A673 (cell line): ENCODE measurements at places on chromosomes 5 and 9.

- DNase-seq: no peak
Measured at GRCh38 chr9:99300603-99301002, 78.5 kb downstream of the SEC61B start.

DNA sequence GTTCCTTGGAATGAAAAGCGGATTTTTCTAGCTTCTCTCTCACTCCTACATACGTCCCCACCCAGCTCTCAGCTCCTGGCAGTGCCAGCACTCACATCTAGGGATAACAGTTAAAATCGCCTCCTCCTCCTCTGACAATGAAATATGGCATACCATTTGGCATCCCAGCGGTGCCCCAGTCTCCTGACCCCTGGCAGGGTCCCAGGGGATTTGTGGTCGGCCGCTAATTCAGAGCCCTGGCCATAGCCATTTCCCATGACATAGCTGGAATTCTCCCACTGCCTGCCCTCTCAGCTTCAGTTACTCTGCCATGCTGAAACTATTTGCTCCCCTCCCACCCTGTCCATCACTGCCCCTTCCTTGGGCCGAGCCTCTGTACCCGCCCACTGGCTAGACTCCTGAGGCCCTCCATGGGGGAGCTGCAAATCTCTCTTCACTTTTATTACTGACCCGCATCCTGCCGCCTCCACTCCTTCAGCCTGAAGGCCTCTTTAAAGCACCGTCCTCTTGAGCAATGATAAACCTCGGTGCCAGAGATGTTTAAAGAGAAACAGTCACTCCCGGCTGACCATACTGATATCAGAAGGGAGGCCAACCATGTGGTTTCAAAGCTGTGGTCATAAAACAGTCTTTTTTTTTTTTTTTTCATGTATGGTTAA is 139.8 kb downstream of the SLIT3 start:
- no peak for DNase-seq

DNA sequence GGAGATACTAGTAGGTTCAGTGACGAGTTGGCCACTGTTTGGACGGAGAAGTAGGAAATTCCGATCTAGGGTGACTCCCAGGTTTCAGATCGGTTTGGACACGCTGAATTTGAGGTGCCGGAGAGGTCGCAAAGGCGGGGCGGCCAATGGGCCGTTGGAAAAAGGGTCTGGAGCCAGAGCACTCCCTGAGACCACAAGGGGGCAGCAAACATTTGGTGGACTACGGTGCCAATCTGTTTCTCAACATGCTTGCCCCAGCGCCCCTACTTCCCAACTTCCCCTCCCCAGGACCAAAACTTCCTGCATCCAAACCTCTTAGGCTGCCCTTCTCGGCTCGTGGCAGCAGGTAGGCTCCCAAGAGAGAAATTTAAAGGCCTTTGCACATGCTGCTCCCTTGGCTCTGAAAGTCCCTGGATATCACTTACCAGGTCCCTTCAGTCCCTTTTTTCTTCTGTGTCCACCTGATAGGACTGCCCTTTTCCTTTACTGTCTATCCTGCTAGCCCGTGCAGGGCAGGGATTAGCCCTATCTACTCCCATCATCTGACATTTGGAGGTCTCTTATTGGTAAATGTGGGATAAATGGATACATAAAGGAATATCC is 992 bp upstream of the RPP25L start:
- peak; percentile 86 for DNase-seq

- no peak for DNase-seq
Measured at GRCh38 chr5:149632311-149633251, 51.3 kb downstream of the ARHGEF37 start.

DNA sequence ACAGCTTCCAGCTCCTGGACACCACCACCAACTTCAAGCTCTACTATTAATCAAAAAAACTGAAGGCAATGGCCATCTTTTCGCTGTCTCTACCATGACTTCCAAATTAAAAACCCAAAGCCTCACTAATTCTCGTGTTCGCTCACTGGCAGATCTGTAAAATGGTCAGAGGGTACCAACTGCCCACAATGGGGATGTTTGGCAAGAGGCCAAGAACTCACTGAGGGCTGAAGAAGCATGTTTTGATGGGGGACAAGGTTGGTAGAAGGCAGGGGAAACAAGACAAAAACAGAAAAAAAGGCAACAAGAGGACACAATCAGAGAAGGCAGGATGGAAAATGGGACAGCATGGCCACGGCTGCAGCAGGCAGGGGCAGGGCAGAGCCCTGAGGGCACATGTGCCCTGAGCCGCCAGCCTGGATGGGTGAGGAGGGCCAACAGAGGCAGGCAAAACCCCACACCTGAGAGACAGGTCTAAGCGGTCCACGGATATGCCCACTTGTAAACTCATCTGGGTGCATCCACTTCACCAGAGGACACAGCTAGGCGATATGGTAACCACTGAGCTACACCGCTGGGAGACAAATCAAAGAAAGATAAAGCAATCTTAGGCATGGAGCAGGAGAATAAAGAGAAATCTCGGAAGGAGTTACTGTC is 50.3 kb downstream of the PFDN1 start:
- DNase-seq: no peak

DNA sequence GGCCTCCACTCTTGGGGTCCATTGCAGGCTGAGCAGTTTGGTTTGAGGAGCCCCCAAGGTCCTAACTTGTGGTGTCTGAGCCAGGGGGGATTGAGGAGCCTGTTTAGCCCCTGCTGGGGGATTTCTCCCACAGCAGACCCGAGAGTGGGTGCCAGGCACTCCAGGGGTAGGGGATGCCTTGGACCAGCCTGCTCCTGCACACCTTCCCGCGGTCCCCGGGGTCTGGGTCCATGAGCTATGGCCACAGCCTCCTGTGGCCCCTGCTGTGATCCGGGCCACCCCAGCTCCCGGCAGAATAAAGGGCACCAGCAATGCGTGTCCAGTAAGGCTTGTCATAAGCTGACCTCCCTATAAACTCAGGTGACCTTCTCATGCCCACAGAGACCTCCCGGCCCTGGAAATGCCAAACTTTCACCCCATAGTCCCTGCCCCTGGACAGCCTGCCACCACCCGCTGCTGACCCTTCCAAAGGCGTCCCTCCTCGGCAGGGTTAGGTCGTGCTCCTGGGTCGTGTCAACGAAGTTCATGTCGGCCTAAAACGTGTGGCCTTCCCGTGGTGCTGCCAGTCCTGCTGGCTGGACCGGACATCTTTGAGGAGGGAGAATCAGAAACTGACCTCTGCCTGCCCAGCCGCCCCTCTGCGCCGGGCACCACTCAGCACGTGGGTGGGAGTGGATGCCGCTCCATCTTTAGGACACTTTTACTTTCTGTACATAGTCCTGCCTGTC is 137.6 kb downstream of the MRPL36 start:
- DNase-seq: no peak

- DNase-seq: no peak
Measured at GRCh38 chr9:91818647-91819403, 131.2 kb downstream of the ROR2 start.

DNA sequence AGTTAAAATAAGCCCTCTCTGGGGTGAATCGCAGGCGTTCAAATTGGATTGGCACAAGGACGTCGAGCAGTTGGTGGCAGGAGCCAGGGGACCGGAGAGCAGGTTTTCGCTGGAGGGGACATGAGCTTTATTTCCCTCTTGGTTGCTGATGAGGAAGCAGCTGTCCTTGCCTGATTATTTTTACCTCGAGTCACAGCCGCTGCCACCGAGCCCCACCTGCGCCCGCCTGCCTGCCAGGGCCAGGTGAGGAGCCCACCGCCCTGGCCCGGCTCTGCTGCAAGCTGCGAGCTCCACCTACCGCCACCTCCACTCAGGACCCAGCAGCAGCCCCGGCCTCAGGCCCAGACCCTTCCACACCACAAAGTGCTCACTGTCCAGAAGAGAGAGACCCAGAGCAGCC is 9.0 kb upstream of the ADGRD2 start:
- no peak for DNase-seq

GRCh38 chr5:58776559-58776958 is 193.7 kb downstream of the RAB3C start:
- DNase-seq: no peak

DNA sequence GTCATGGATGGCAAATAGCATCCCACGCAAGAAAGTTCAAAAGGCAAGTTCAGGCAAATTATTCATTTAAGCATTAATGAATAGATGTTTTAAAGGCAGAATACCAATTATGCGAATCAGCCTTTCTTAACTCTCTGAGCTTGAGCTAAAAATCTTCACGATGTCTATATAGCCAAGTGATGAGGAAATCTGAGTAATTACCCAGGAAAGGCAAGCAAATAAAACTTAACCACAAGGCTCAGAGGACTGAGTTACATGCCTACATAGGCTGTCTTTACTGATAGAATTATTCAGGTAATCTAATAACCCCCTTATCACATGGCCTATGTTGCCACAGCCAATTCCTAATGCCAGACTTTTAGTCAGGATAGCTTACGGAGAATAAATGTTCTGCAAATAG is 120.8 kb upstream of the MTAP start:
- DNase-seq: peak; percentile 32

- DNase-seq: no peak
Measured at GRCh38 chr5:16563686-16564085, 53.1 kb downstream of the RETREG1 start.

DNA sequence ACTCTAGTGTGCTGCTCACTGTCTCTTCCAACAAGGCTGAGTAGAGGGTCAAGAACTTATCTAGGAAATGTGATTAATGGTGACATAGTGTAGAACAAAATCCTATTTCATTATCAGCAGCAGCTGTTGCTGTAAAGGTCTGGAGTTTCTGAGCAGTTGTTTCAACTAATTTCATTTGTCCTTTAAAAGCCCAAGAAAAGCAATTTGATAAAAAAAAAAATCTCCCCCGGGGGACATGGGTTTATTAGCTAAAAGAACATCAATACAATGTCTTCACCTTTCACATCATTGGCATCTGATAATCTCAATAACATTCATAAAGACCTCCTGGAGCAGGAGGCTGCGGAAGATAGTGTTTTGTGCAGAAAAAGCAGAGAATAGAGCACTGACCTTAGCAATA is 468.1 kb downstream of the KCTD16 start:
- no peak for DNase-seq

GRCh38 chr9:69637193-69637816 is 34.9 kb downstream of the APBA1 start:
- DNase-seq: no peak
